ENCODE measurements at places on chromosomes 7 and 10. TPM values are rescaled to one million over a fixed set of nuclear protein-coding genes. Genes with fewer than 3 reads are reported as not detected.

NPSR1 gene
- not detected for total RNA-seq

PLEKHA8 gene
- total RNA-seq, result 7.1 TPM

HGF gene
- 117 TPM for total RNA-seq

ATP6V1F gene
- 134 TPM for total RNA-seq

RASA4B gene
- 1.1 TPM for total RNA-seq

AMZ1 gene
- total RNA-seq, result not detected

AUTS2 gene
- 3.2 TPM for total RNA-seq

LRGUK gene
- total RNA-seq, result not detected

GNG11 gene
- total RNA-seq, result 113 TPM

NODAL gene
- total RNA-seq, result not detected

GPR15LG gene
- total RNA-seq, result not detected

FANK1 gene
- 2.5 TPM for total RNA-seq

MSS51 gene
- 1.3 TPM for total RNA-seq

DEPP1 gene
- 84.2 TPM for total RNA-seq

FAM13C gene
- 2.6 TPM for total RNA-seq

CUZD1 gene
- total RNA-seq, result 0.18 TPM

CRHR2 gene
- total RNA-seq, result not detected

SLC18A2 gene
- not detected for total RNA-seq

FFAR4 gene
- not detected for total RNA-seq

SCD gene
- total RNA-seq, result 452 TPM

ANXA8 gene
- total RNA-seq, result 0.16 TPM

ATOH7 gene
- not detected for total RNA-seq

VWA2 gene
- not detected for total RNA-seq

CALHM1 gene
- total RNA-seq, result not detected

HTRA1 gene
- total RNA-seq, result 123 TPM

SEC24C gene
- total RNA-seq, result 63.8 TPM

NUTM2B gene
- 0.18 TPM for total RNA-seq

CPEB3 gene
- 0.65 TPM for total RNA-seq

NOD1 gene
- total RNA-seq, result 11.9 TPM

TMEM176B gene
- total RNA-seq, result not detected

CCL24 gene
- total RNA-seq, result not detected

DNA2 gene
- total RNA-seq, result 7.1 TPM

ANKRD2 gene
- total RNA-seq, result not detected

GBX1 gene
- not detected for total RNA-seq

RTKN2 gene
- 0.18 TPM for total RNA-seq

PDK4 gene
- 42.9 TPM for total RNA-seq

All from cardiac atrium fibroblast (primary cell).